Aorta (tissue), 5 donors: ENCODE measurements at places on chromosomes 2 and 18. TPM values are rescaled to one million over a fixed set of nuclear protein-coding genes. Genes with fewer than 3 reads are reported as not detected.

GRCh38 chr2:8518979-8519668 is 162.7 kb upstream of the ID2 start:
- no peak for DNase-seq

DNA sequence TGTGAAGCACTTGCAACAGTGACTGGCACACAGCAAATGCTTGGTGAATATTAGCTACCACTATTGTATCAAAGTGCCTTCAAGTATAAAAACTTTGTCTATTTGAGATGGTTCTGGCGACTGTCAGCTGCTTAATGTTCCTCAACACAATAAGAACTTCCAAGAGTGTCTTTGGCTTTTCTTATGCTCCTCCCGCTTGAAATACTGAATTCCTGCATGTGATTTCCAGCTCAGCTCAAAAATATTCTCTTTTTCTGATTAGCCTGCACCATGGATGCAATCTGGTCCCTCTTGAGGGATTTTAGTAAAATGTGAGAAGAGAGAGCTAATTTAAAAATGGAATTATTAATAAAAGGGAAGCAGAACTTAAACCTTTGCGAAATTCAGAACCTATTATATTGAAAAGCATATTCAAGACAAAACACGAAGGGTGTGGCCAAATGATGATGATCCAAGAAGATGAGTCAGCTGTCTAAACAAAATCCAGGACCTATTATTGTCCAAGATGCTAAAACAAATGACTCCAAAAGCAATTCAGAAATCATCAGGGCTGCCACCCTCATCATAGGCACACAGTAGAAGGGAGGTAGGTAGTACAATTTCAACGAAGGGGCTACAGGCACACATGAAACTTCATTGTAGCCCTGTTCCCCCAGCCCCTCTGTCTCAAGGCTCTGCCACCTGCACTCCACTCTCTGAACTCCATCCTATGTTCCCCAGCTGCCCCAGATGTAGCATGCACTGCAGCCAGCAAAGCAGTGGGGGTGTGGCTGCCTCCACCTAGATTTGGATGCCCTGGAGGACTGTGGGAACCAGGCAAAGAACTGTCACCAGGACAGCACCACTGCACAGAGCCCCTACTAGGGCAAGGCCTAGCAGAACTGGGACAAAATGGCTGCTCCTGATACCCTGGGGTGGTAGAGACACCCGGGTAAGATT is 190.1 kb downstream of the ZNF385B start:
- no peak for DNase-seq

DNA sequence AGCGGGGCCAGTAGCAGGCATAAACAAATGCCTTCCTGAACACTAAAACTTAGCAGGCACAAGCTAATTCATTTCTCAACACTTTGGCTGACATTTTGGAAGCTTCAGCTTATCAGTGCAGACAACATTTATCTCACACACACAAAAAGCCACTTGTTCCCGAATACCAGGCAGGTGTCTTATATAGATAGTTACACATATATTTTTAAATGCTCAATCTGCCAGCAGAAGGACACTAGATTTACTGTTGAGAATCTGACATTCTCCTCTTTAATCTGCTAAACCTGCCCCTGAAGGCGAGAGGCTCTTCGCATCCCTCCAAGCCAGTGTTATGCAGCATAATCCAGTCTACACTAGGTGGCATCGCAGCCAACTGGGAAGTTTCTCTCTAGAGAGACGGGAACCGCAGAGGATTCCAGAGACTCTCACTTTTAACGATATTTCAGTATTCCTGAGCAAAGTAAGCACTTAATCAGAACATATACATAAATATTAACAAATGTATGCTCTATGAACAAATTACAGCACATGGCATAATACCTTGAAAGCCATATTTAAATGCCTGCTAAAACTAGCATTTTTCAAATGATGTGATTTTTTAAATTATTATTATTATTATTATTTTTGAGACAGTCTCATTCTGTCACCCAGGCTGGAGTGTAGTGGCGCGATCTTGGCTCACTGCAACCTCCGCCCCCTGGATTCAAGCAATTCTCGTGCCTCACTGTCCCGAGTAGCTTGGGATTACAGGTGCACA is 90.2 kb upstream of the SCG2 start:
- no peak for DNase-seq

GRCh38 chr18:5068851-5069250 is 128.2 kb downstream of the AKAIN1 start:
- no peak for DNase-seq

DNA sequence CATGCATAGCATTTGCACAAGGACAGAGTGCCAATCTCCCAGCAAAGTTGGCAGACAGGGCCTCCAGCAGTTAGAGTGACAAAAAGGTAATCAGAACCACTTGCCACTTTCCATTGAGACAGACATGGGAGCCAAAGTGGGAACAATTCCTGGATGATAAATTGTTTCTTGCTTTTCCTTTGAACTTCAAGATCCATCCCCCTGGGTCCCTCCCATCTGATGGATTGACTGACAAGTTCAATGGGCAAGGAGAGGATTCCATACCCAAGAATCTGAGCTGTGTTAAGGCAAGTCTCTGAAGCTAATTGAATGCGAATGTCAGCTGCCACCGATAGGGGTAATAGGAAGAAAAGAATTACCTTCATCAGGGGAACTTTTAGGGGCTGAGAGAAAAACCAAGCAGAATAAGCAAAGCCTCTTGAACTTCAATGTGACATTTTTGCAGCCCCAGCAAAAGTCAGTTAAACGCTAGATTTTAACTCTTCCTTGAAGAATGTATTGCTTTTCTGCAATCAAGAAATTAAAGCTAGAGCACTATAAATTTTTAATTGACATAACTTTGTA is 96.5 kb downstream of the LYPD1 start:
- DNase-seq: no peak

DNA sequence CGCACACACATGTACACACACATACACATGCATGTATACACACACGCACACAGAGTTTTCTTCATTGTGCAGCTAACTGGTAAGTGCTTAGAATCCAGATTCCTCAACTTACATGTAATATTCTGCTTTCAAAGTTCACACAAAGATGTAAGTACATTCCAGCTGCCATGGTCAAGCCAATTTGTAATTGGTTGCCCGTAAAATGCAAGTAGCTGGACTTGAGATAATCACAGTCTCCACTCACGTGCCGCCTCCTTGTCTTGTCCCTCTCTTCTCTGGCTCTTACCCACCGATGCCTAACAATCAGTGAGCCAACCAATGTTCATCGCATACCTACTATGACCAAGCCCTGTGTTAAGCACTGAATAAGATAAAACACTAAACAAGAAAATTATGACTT is 77.8 kb downstream of the SOCS6 start:
- no peak for DNase-seq

GRCh38 chr18:45456090-45457021 is 158.9 kb upstream of the SLC14A2 start:
- DNase-seq: no peak

- no peak for DNase-seq
Observed at GRCh38 chr18:32271672-32272208, 81.9 kb downstream of the MEP1B start.

DNA sequence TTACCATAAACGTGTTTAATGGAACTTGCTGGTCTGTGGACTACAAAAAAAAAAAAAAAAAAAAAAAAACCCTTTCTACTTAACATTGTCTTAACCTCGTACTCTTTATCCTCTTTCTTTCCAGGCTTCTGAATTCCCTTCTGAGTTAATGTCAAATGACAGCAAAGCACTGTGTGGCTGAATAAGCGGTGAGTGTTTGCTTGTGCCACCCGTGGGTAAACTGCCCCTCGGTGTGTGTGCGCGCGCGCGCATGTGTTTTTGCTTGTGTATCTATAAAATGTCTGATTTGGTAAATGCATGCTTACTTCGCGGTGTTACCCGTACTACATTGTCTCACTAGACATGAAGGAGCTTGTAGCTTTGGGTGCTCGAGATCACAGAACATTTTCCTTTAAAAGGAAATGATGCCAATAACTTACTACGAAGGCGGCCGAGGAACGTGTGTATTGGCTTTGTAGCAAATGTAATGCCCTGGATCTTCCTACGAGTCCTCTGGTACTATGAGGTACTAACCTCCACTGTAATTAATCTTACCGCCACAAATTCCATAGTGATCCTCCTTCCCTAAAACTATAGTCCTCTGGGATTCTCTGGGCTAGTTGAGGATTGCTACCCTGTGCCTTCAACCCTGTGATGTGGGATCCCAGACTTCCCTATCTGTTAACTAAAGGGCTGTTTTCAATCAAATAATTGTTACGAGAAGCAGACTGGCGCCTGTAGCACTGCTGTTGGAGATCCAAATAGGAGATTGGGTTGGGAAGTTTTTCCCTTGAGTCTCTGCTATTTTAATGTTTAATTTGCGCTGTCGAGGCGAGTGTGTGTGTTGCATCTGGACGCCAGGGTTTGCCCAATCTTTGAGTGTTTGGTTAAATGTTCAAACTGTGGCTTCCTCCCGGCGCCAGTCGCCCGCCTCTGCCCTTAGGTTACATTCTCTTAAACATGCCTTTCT is 1.1 kb downstream of the ID2 start:
- peak; percentile 72 for DNase-seq

DNA sequence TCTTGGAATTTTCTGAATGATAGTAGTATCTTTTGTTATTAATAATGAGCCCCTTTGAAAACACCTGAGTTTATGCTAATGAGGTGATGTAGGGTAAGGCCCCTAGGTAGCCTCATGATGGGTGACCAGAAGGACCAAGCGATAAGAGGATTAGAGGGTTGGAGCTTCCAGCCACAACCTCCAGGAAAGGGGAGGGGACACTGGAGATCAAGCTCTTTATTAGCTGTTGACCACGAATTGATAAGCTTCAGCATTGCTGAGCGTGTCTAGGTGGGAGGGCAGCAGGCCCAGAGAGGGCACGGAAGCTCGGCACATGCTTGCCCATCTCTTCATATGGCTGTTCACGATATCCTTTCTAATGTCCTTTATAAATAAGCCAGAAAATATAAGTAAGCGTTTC is 39.0 kb downstream of the KIAA2012 start:
- DNase-seq: no peak

DNA sequence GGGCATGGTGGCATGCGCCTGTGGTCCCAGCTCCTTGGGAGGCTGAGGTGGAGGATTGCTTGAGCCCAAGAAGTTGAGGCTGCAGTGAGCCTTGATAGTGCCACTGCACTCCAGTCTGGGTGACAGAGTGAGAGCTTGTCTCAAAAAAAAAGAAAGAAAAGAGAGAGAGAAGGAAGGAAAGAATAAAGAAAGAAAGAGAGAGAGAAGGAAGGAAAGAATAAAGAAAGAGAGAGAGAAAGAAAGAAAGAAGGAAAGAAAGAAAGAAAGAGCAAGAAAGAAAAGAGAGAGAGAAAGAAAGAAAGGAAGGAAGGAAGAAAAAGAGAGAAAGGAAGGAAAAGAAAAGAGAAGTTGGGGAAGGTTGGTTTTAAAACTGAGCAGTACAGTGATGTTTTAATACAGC is 49.0 kb upstream of the ACSL3 start:
- no peak for DNase-seq

- no peak for DNase-seq
Observed at GRCh38 chr18:65750389-65751154, at the start of gene CDH7. Gene CDH7, plus strand, starts transcription at chr18:65751012. Its CDS starts 11,831 bp downstream, at chr18:65762843.

- DNase-seq: no peak
Observed at GRCh38 chr2:226756131-226756530, 43.5 kb downstream of the IRS1 start.

DNA sequence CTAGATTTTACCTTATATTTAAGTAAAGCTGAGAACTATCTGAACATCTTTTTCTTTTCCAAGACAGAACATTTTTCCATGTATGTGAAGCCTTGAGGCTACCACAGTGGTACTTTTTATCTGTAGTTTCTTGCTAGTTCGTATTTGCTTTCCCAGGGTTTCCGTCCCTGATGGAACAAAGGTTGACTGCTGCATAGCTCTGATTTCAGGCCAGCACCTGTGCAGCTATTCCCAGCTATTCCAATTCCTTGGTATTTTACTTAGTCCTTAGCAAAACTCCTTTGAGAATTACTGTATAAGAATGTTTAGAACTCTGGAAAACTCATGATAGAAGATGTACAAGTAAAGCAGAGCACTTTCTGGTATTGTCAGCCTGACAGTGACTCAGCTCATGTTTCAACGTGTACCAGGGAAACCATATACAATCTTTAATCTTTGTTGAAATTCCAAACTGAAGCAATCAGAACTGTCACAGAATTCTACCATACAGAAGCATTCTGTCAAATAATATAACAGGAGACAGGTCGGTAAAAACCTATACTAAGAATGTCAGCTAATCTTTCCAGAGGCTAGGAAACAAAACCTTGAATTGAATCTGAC is 162.2 kb downstream of the PKP4 start:
- no peak for DNase-seq

GRCh38 chr2:235526166-235526565 is 32.3 kb downstream of the AGAP1 start:
- DNase-seq: no peak

DNA sequence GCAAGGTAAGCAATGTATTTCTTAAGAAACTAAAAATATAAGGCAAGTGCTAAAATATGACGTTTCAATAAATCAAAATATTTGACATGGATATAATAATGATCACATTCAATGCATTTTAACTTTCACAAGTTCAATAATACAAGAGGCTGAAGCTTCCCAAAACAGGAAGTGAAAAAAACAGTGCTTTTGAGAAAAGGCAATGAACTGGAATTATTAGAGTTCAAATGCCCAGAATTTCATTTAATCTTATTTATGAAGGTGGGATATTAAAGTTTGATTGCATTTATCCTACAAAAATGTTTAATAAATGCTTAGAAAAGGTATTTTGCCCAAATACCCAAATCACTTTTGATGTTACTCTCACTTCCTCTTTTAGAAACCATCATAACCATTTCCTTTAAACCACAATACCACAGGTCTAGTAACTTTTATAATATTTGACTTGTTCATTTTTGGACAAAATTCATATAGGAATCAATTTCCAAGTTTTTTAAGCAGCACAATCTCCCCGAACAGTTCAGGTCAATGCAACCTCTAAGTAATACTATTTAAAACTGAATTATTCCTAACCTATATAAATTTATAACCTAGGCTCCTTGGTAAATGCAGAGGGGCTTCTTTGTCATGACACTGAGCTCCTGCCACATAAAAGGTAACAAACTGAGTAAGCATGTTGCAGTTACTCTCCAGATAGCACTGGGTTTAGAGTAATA is 2.1 kb downstream of the NCKAP1 start:
- DNase-seq: no peak

DNA sequence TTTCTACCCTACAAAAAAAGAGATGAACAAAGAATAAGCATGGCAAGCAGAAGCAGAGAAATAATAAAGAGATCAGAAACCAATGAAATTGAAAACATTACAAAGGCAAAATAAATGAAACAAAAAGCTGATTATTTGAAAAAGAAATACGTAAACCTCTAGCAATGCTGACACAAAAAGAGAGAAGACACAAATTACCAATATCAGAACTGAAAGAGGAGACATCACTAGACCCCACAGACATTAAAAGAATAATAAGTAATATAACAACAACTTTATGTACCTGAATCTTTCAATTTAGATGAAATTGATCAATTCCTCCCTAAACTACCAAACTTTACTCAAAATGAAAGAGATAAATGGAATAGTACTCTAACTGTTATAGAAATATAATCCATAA is 75.9 kb downstream of the TMEM163 start:
- DNase-seq: no peak

- DNase-seq: no peak
Observed at GRCh38 chr18:39208190-39208589, 1642.6 kb upstream of the CELF4 start.

Gene DSC2
- total RNA-seq: 6.8 TPM

Gene COMMD1
- 38.1 TPM for total RNA-seq

Gene PXDN
- 109 TPM for total RNA-seq

Gene CABYR
- 5.5 TPM for total RNA-seq

Gene CEBPZ
- total RNA-seq: 37.0 TPM

Gene IL18RAP
- total RNA-seq: 1.9 TPM

Gene PLA2R1
- 28.8 TPM for total RNA-seq
